ENCODE measurements at places on chromosomes 3 and 15. TPM values are rescaled to one million over a fixed set of nuclear protein-coding genes. Genes with fewer than 3 reads are reported as not detected.

GRCh38 chr3:59327376-59327808, 277.6 kb upstream of the CFAP20DC start:
- H3K27ac ChIP-seq: no peak overlapping the region
- H3K4me1 ChIP-seq: no peaks in the 10 kb centered on the region
- no peaks in the 10 kb centered on the region for H3K27me3 ChIP-seq
- DNase-seq: no peak
- H3K4me3 ChIP-seq: no peak overlapping the region

GRCh38 chr15:40763801-40764628, at the start of gene GCHFR:
Gene GCHFR, plus strand, starts transcription at chr15:40764068. Its CDS starts 113 bp downstream, at chr15:40764181.
- no peaks in the 10 kb centered on the region for H3K36me3 ChIP-seq
- H3K4me3 ChIP-seq: peak within 1 kb of the TSS; percentile 21
- H3K27ac ChIP-seq: no peak within 1 kb of the TSS
- DNase-seq: no peak
- peaks cover 29% of the 10 kb centered on the region for H3K4me1 ChIP-seq

Gene ITPKA
- 10.8 TPM for total RNA-seq

DNA sequence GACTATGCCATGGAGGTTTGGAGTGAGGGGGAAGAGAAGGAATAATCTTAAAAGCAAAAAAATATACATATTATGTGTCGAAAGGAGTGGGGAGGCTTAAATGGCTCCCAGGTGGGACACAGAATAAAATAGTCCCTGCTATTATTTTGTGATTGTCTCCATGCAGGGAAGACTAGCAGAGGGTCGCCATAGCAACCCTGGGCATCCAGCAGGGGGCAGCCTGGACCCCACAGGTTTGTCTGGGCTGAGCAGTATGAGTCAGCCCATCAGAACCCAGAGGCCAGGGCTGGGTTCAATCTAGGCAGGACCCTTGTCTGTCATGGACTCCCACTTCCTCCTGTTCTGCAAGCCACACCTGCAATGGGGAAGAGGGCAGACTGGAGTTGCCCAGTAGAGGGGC, 17.6 kb upstream of the LINGO1 start:
- DNase-seq: peak; percentile 12
- no peaks in the 10 kb centered on the region for H3K27me3 ChIP-seq
- H3K4me1 ChIP-seq: peaks cover 15% of the 10 kb centered on the region
- H3K36me3 ChIP-seq: no peaks in the 10 kb centered on the region
- no peak overlapping the region for H3K4me3 ChIP-seq
- H3K27ac ChIP-seq: no peak overlapping the region

DNA sequence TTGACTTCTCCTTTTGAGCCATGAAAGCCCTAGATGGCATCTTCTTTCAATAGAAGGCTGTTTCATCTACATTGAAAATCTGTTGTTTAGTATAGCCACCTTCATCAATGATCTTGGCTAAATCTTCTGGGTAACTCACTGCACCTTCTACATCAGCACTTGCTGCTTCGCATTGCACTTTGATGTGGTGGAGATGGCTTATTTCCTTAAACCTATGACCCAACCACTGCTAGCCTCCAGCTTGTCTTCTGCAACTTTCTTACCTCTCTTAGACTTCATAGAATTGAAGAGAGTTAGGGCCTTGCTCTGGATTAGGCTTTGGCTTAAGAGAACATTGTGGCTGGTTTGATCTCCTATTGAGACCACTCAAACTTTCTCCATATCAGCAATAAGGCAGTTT, 189.8 kb downstream of the PLCL2 start:
- H3K27ac ChIP-seq: no peak overlapping the region
- DNase-seq: no peak
- H3K4me1 ChIP-seq: peaks cover 7% of the 10 kb centered on the region
- H3K4me3 ChIP-seq: no peak overlapping the region

DNA sequence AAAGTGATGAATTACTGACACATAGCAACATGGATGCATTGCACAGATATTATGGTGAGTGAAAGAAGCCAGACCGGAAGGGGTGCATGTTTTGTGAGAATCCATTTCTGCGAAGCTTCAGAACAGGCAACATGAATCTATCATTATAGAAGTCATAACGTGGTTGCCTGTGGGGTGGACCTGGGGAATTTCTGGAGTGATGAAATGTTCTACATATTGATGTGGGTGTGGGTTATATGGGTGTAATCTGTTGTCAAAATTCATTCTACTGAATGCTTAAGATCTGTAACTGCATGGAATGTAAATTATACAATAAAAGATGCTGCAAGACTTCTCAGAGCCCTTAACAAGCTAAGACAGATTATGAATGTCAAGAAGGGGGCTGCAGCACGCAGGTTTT, 25.2 kb upstream of the TSPAN3 start:
- no peak overlapping the region for H3K27ac ChIP-seq
- no peaks in the 10 kb centered on the region for H3K4me1 ChIP-seq
- DNase-seq: no peak
- H3K4me3 ChIP-seq: no peak overlapping the region
- no peaks in the 10 kb centered on the region for H3K27me3 ChIP-seq
- H3K36me3 ChIP-seq: no peaks in the 10 kb centered on the region

- DNase-seq: no peak
- no peak overlapping the region for H3K4me3 ChIP-seq
- no peaks in the 10 kb centered on the region for H3K27me3 ChIP-seq
- H3K4me1 ChIP-seq: peaks cover 19% of the 10 kb centered on the region
- no peak overlapping the region for H3K27ac ChIP-seq
- H3K36me3 ChIP-seq: no peaks in the 10 kb centered on the region
Observed at GRCh38 chr15:89019436-89019835, 68.8 kb upstream of the ABHD2 start.

DNA sequence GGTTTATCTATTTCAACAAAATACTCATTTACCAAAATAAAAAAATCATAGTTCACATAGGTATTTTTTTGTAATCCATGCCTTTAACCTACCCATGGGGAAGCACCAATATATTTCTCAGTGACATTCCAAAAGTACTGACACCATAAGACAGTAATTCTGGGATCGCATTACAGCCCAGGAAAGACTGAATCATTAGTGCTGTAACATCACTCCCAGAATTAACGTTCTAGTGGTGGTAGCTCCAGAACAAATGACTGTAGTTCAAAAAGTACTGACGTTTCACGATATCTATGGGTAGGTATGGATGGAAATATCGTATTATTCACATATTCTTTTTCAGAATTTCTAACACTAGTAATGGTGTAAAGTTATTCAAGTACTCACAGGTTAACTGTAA, 54.3 kb upstream of the NEK10 start:
- no peak overlapping the region for H3K27ac ChIP-seq
- peak; percentile 4 for DNase-seq
- no peak overlapping the region for H3K4me3 ChIP-seq
- peaks cover 7% of the 10 kb centered on the region for H3K36me3 ChIP-seq

- H3K4me3 ChIP-seq: no peak overlapping the region
- H3K36me3 ChIP-seq: no peaks in the 10 kb centered on the region
- H3K27me3 ChIP-seq: no peaks in the 10 kb centered on the region
- peaks cover 7% of the 10 kb centered on the region for H3K4me1 ChIP-seq
Observed at GRCh38 chr3:184750349-184751083, 38.7 kb upstream of the MAGEF1 start.

Gene ARIH2
- total RNA-seq: 105 TPM

DNA sequence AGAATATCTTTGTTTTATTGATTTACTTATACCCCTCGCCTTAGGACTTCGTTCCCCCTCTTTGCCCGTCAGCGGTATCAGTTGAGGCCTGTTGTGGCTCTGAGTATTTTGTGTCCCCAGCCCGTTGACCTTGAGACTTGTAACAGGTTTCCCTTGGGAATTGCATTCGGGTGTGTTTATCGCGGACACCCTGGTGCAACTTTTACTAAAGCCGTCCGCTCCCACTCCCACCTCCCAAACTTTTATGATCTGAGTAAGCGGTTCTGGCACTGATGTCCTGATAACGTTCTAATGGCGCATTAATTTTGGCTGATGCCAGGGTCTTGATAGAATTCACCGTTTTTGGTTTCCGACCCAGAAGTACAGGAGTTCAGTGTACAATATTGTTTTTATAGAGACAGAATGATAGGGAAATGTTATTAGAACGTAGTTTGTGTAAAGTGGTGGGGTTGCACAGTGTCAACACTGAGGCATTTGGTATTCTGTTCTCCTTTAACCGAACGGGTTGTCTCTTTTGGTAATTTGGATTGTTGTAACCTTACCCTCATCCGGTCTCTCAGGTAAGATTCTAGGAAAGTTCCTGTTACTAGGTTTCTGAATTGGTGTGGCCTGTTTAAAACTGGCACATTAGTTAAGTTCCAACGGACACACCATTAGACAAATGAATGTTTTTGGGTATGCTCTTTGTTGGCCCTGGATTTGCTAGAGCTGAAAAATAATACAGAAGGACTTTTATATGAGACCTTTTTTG, 47.8 kb downstream of the OIP5 start:
- no peaks in the 10 kb centered on the region for H3K27me3 ChIP-seq
- peak overlapping the region; percentile 84 for H3K4me3 ChIP-seq
- H3K4me1 ChIP-seq: peaks cover 32% of the 10 kb centered on the region
- DNase-seq: no peak
- peak overlapping the region; percentile 82 for H3K27ac ChIP-seq
- peaks cover 40% of the 10 kb centered on the region for H3K36me3 ChIP-seq

DNA sequence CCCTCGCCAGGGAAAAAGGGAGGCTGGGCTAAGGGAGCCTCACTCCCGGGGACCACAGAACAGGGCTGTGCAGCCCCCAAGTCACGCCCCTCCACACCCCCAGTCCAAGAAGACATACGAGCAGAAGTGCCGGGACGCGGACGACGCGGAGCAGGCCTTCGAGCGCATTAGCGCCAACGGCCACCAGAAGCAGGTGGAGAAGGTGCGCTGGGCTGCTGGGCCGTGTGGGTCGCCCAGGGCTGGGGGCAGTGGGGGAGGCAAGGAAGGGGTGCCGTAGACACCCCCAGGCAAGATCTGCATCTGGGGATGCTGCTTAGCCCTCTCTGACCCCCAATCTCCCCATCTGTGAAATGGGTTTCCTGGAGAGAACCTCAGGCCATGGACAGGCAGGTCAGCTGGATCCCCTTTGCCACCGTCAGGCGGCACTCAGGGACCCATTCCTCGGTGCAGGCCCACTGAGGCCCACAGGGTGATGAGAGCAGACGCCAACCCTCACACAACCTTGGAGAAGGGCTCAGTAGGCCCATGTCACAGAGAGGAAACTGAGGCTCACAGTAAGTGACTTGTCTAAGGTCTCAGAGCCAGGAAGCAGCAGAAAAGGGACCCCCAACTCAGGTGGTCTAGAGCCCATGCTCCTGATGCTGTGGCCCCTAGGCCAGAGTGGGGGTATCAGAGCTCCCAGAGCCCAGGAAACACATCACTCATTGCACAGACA, 33.7 kb downstream of the PSTPIP1 start:
- no peak for DNase-seq
- H3K27me3 ChIP-seq: no peaks in the 10 kb centered on the region
- no peak overlapping the region for H3K4me3 ChIP-seq
- H3K4me1 ChIP-seq: no peaks in the 10 kb centered on the region

- H3K27me3 ChIP-seq: no peaks in the 10 kb centered on the region
- no peak for DNase-seq
- H3K4me3 ChIP-seq: no peak overlapping the region
- H3K4me1 ChIP-seq: no peaks in the 10 kb centered on the region
- H3K36me3 ChIP-seq: no peaks in the 10 kb centered on the region
Observed at GRCh38 chr3:81013360-81013759, 748.1 kb downstream of the GBE1 start.

Gene DPPA2
- total RNA-seq: not detected

GRCh38 chr3:177481329-177481728, 284.0 kb upstream of the TBL1XR1 start:
- DNase-seq: no peak
- H3K27me3 ChIP-seq: no peaks in the 10 kb centered on the region
- H3K4me3 ChIP-seq: no peak overlapping the region

DNA sequence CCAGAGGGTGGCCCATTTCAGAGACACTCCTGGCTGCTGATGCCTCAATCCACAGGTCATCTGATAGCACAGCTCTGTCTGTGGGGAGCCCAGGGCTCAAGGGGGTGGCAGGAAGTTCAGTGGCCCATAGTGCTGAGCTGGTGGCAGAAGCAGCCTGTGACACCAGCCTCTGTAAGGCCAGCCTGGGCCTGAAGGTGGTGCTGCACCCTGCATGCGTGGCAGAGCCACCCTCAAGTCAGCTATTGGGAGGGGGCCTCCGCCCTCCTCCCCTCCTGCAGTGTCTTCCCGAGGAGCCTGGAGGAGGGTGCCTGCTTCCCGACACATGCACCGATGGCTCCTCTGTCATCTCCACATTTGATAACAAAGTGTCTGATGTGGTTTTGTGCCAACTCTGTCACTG, 3.0 kb downstream of the PLA1A start:
- no peak overlapping the region for H3K4me3 ChIP-seq
- H3K27ac ChIP-seq: no peak overlapping the region
- no peaks in the 10 kb centered on the region for H3K36me3 ChIP-seq
- DNase-seq: peak; percentile 10
- H3K4me1 ChIP-seq: no peaks in the 10 kb centered on the region

Data from HCT116 (cell line).